ENCODE measurements at places on chromosomes 3 and 15.

- no peak for DNase-seq
Measured at GRCh38 chr3:115245899-115246298, 98.8 kb upstream of the ZBTB20 start.

GRCh38 chr15:58559904-58560588 lies 128.3 kb downstream of the LIPC start:
- no peak for DNase-seq

- DNase-seq, result no peak
Measured at GRCh38 chr3:86949850-86950249, 41.1 kb downstream of the VGLL3 start.

DNA sequence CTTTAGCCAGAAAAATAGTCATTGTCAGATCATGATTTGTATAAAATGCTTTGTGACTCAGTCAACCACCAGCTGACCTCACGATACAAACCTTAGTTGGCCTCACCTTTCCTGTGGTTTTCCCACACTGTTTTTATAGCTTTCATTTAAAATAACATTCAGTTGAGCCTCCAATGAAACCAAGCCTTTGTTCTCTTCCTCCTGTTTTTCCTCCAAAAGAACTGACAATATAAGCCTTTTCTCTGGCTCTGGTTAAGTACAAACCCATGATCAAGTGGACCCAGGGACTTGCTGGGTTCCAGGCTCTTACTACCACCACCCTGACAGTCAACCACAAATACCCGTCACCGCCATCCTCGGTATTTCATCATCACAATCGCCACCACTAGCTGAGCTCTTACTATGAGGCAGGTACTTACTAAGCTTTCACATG lies 81.7 kb downstream of the TAMM41 start:
- DNase-seq, result no peak

- DNase-seq, result no peak
Measured at GRCh38 chr3:46715507-46716175, 2.0 kb downstream of the PRSS50 start.

GRCh38 chr3:117553461-117553860 lies 843.9 kb downstream of the TUSC7 start:
- DNase-seq, result no peak

- no peak for DNase-seq
Measured at GRCh38 chr15:65377105-65377975, 462 bp downstream of the IGDCC3 start.

DNA sequence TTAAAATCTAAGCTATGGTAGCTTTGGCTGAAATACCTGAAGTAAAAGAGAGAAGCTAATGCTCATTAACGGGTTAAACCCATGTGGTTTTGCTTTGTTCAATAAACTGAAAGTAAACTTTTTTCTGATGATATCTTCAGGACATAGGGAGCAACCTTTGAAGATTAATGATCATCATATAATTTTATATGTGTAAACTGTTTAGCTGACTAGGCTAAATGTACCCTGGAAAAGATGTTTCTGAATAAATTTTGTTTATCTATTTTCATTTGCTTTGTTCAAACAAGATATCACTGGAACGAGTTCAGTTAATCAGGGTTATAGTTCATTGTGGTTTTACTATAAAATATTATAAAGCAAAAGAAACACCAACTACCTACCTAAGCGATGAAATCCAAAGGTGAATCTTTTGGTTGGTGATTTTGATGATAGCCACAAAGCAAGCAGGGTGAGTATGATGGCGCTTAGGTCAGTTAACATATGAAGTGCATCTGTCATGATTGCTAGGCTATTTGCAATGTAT lies 11.7 kb downstream of the SLC30A4 start:
- DNase-seq, result no peak

DNA sequence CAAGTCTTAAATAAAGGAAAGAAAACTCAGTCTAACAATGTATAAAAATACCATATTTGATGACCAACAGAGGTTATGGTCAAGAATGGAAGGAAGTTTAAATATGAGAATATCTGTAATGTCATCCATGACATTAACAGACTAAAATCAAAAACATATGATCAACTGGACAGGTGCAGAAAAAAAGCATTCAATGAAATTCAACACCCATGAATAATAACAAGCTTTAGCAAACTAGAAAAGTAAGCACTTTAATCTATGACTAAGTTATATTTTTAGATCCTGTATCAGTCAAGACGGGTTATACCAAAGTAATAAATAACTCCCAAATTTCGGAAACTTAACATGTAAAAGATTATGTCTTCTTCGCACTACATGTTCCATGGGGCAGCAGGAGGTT lies 61.8 kb downstream of the CFAP20DC start:
- no peak for DNase-seq

- no peak for DNase-seq
Measured at GRCh38 chr3:115148142-115148790, 1.2 kb upstream of the ZBTB20 start.

GRCh38 chr15:86629409-86630356 lies 550.0 kb downstream of the AGBL1 start:
- no peak for DNase-seq

DNA sequence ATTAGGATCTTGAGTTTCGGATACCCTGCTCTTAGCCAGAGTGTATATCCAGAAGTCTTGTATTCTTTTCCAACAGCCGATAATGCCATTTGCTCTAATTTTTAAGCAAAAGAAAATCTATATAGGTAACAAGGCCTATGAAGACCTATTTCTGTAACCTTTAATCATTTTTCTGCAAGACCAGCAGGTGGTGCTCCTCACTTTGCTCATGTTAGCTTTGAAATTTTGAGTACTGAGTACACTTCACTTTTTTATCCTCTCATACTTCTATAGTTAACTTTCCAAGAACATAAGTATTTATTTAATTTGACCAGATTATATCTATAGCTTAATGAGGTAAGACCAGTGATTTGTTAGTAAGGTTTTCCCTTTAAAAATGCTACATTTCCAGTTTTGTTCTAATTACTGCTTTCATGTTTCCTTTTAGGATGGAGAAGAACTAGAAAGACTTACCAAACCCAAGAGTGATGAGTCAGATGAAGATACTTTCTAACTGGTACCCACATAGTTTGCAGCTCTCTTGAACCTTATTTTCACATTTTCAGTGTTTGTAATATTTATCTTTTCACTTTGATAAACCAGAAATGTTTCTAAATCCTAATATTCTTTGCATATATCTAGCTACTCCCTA lies 20.5 kb downstream of the SLC35A5 start:
- DNase-seq, result peak; percentile 53

- no peak for DNase-seq
Measured at GRCh38 chr3:129783470-129783869, 110.0 kb downstream of the TMCC1 start.

DNA sequence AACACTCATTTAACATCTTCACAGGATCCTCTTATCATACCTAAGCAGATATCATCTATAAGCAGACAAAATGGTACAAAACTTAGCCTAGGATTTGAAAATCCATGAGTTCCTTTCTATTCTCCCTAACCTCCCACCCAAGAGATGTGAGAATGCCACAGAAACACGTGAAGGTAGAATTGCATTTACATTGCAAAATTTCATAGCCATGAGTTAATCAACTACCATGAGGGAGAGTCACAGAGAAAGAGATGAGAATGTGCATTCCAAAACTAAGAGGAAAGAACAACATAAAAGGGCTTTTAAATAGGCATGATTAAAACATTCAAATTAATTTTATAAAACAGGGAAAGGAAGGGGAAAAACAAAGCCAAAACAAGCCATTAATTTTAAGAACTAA lies 806.2 kb downstream of the NTRK3 start:
- no peak for DNase-seq

DNA sequence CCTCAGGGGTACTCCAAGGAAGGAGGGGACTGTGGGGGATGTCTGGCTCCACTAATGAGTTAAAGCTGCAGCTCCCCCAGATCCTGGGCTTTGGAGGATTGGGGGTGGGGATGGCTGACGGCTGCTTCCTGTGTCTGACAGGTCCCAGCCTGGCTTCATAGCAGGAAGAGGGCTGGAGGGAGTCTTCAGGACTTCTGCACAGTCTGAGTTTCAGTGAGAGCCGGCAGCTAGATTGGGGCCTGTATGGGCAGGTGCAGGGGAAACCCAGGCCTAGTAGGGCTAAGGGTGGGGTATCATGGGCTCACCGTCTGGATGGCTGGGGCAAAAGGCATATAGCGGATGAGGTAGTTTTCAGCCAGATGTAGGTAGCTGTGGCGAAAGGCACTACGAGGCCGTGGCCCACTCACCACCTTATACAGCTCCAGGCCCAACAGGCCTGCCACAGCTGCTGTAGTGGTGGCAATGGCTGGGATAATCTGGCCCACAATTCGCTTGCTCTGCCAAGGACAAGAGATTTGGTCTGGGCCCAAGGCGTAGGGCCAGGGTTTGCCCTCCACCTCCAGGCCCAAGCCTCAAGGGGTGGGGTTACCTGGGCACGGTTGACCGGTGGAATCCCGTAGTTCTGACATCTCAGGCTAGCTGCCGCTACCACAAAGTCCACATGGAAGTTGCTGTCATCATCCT lies 4.5 kb downstream of the INKA1 start:
- DNase-seq, result no peak

DNA sequence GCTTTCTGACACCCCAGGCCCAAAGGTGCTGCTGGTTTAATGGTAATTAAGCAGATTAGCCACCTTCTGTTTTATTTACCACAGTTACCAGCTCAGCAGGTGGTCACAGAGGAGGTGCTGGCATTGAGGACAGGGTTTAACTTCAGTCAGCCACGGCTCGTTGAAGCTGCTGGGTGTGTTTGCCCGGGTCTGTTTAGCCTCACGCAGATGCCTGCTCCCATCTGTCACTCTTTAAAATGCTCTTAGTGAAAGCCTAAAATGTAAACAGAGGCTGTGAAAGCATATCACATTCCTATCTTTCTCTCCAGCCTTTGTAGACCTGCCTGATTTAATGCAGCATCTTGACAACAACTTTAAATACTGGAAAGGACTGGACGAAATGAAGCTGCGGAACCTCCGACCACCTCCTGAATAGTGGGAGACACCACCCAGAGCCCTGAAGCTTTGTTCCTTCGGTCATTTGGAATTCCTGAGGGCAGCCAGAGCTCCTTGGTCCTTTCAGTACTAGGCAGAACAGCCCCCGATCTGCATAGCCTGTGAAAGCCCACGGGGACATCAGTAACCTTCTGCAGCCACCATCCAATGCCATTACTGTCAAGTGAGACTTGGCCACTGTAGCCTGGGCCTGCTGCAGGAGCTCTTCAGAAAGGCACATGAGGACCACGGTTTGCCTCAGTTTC lies 156.0 kb downstream of the PDE8A start:
- no peak for DNase-seq

DNA sequence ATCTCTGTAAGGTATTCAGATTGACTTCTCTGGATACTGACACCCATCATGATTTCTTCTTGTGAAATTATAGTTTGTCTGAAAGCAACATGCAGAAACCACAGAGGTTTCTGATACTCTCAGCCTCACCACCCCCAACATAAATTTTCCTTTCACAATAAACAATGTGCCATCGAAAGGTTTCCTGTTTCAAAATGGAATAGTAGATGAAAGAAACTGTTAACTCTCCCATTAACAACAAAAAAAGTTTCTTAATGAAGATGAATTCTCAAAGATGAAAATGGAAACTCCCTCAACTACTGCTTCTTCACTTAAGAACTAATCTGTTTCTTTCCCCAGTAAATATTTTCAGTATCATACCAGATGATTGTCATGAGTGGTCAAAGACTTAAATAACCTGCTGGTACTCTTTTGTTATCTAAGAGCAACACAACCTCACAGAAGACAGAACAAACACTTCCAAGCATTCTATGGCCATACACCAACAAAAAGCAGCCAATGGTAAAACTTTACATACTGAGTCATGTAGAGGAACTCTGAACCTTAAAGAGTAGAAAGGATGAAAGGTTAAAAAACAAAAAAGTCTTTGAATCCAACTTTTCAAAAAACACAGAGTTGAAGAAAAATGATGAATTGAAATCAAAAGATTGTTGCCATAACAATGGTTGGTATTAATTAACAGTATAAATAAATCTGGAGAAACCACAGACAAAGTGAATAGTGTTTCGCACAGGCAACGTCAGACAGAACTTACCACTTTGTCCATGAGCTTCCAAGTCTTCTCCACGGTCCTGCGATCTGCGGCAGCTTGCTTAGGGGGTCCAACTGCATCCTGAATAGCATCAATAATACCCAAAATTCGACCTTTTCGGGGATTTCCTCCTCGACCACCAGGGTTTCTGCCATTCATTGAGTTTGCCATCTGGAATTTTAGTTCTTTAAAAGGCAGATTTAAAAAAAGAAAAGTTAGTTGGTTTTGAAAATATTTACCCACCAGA lies 1.9 kb downstream of the CBLB start:
- DNase-seq, result peak; percentile 33

DNA sequence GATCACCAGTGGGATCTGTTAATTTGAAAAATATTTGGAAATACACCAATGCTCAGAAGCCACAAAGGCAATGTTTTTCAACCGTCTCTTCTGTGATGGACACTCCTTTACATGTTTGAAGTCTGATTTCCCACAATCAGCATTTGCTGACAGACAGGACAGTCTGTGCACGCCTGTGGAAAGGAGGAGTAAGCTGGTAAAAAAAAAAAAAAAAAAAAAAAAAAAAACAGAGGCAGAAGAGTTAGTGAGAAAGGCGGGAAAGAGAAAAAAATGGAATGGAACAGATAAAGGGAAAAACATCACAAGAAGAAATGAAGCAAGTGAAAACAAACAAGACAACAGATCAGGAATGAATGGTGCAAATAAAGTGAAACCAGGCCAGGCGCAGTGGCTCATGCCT lies 35.0 kb downstream of the PRTG start:
- no peak for DNase-seq

- DNase-seq, result no peak
Measured at GRCh38 chr15:79008659-79009058, 63.8 kb upstream of the CTSH start.

GRCh38 chr3:138103466-138103865 lies 11.9 kb downstream of the DZIP1L start:
- no peak for DNase-seq

- peak; percentile 25 for DNase-seq
Measured at GRCh38 chr15:86915811-86916331, 836.2 kb downstream of the AGBL1 start.

- no peak for DNase-seq
Measured at GRCh38 chr3:55122312-55122711, 194.5 kb upstream of the LRTM1 start.

- DNase-seq, result no peak
Measured at GRCh38 chr3:39961230-39961629, 151.8 kb downstream of the MYRIP start.

- DNase-seq, result no peak
Measured at GRCh38 chr3:45441584-45442310, 53.4 kb downstream of the LARS2 start.

Measured in muscle of arm (tissue), 14 donors.